Activated CD4-positive, alpha-beta T cell treated with anti-CD3 and anti-CD28 coated beads, Interleukin-2, amount 10 ng/mL, durations not matched to agents 24 days and 14 days (primary cell): ENCODE measurements at places on chromosomes 7 and 10. TPM values are rescaled to one million over a fixed set of nuclear protein-coding genes. Genes with fewer than 3 reads are reported as not detected.

GRCh38 chr7:31735991-31736982 is 49.3 kb downstream of the PPP1R17 start:
- peak; percentile 67 for DNase-seq

DNA sequence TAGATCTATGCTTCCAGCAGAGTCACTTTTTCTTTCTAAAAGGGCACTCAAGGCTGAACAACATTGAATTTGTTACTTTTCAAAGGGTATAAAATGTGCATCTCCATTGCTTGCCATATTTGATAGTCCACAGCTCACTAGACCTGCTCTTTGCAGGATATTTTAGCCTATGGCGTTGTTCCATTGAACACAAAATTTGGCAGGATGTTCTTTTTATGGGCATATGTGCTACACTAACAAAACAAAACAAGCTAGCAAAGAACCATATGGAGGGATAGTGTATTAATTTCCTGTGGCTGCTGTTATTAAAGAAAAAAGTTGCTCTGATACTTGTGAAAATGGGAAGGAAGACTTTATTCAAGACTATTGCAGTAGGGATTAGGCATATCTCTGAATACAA is 828.7 kb downstream of the TYW1 start:
- no peak for DNase-seq

- no peak for DNase-seq
Observed at GRCh38 chr7:44727937-44728262, 20.7 kb upstream of the ZMIZ2 start.

- DNase-seq, result no peak
Observed at GRCh38 chr7:151138153-151138851, 29.2 kb downstream of the GBX1 start.

GRCh38 chr7:144006029-144006691 is 6.0 kb downstream of the OR6B1 start:
- DNase-seq, result no peak

DNA sequence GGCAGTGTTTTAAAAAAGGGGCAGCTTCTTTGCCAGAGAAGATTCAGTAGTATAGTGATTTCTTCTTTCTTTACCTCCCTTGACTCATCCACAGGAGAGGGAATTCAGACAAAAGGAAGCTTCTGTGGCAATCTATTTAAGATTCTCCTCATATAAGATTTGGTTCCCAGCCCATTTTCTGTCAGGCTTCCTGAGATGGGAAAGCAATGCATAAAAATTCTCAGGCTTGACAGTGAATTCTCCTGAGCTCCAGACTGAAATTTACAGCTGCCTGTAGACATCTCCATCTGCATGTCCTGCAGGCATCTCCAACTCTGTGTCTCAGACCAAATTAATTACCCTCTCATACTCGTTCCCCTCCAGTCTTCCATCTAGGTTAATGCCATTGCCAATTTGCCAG is 72.8 kb downstream of the TSPAN12 start:
- peak; percentile 16 for DNase-seq

- no peak for DNase-seq
Observed at GRCh38 chr10:123269675-123270074, 115.5 kb downstream of the BUB3 start.

DNA sequence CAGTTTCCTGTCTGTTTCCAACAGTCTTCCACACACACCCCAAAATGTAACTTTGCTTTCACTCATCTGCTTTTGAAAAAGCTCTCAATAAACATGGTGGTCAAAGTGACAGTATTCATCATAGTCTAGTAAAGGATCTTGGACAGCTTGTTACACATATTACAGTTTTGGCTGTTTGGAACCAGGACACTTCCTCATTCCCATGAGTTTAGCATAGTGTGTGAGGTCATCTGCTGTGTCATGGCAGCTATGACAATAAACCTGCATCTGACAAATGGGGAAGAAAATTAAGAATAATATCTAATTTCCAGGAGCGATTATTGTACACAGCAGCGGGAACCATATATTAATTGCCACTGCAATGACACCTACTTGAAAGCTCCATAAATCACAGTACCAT is 184.3 kb upstream of the SLC26A5 start:
- DNase-seq, result no peak

DNA sequence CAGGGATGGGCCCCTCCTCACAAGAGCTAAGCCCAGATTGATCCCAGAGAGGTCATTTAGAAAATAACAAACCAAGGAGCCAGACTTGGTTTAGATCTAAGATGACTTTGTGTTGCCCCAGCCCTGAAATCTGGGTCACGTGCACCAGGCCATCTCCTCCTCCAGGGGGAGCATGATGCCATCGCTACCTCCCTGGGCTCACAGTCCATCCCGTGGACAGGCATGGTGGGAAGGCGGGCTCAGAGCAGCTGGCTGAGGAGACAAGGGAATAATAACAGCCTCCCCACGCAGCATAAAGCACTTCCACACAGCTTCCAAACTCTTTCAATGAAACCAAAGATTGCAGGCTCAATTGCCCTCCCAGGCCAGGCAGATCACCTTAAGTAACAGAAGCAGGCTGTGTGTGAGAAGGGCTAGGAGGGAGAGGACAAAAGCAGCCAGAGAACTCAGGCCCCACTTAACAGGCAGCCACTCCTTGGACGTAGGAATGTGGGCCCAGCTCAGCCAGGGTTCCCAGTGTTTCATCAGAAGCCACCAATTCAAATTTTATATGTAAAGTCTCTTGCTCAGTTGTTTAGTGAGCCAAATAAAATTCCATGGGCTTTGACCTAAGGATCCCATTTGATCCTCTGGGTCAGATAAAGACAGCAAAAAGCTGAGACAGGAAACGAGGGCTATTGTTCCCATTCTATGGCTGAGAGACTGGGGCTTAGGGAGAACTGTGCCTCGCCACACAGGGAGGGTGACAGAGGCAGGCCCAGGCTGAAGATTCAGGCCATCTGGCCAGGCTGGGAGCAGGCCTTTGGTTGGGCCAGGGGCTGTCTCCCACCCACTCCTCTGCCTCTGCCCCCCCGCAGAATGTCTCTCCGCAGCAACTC is 100.2 kb downstream of the COL13A1 start:
- DNase-seq, result peak; percentile 57

GRCh38 chr7:20861468-20861867 is 74.8 kb upstream of the SP8 start:
- peak; percentile 8 for DNase-seq

- DNase-seq, result peak; percentile 81
Observed at GRCh38 chr7:8134089-8134733, 127.8 kb downstream of the ICA1 start.

- DNase-seq, result no peak
Observed at GRCh38 chr7:152392254-152392653, 43.5 kb downstream of the KMT2C start.

DNA sequence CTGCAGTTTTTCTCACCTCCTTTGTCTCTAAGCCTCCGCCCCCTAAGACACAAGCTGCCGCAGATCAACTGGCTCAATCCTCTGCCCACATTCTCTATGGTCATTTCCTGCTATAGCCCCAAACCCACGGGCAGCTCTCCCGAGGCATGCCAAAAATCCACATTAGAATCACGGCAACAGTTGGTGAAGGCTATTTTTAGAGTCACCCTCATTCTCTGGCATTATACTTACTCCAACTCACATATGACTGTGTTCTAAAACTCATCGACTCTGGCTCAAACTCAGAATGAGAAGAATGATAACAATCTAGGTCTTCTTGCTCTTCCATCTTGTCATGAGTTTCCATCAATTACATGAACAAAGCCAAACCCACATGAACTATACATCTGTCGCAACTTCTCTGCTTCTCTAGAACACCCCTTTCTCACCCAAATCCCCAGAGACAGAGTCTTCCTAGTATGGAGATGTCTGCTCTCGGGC is 10.9 kb upstream of the KIAA1549 start:
- no peak for DNase-seq

AKR1E2 gene
- 6.6 and 7.9 TPM in 2 replicates for total RNA-seq

GRCh38 chr7:127034186-127034806 is 218.4 kb downstream of the GRM8 start:
- DNase-seq, result no peak

DNA sequence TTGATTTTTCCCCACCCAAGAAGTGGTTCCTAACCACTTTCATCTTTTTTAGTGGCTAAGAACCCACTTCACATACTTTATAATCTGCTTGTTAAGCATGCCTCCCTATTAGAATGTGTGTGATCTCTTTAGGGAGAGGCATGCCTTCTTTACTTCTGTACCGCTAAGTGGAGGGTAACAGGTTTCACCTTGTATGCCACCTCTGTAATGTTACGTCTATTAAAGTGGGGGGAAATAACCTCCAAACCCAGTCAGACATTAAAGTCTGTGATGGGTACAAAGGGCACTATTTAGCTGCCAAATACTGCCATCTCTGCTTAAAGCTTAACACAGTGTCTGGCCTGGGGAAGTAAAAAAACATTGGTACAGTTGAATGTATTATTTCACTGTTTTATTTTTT is 51.9 kb downstream of the EPC1 start:
- no peak for DNase-seq

DNA sequence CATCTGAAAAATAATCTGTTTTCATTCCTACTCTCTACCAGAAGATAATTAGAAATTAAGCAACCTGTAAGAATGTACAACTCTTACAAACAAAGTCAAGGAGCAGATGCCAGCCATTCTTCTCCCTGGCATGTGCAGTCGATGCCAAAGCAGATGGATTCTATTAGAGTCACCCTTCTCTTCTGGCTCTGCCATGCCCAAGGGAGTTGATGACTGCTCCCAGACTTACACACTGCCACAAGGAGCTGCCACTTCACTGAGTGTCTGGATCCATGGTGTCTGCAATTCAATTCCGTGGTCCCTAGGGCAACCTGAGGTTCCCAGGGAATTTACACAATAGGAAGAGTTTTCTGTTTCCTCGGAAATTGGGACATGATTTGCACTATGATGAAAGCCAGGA is 89.1 kb upstream of the IFRD1 start:
- no peak for DNase-seq

SLC26A3 gene
- total RNA-seq, result not detected in 2 replicates

DNA sequence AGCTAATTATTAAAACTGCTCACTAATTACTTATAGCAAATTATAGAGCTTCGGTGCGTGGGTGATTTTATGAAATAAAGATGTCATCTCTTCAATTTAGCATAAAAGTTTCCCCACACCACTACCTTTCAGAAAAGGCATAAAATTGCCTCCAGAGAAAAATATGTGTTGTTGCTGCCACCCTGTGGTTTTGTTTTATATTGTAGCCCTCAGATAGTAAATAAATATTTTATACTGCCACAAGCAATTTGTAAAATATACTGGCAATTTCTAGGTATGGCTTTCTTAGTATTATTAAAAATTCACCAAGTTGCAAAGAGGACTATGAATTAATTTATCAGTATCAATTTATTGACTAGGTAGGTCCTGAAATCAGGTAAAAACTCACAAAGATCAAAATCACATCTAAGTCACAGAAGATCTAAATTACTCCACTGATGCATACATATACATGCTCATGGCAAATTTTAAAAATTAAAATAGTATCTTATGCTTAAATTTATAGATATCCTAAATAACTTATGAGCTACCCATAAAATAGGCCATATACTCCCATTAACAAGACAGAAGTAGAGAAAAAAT is 26.5 kb downstream of the ASNS start:
- no peak for DNase-seq

- no peak for DNase-seq
Observed at GRCh38 chr10:20890491-20891337, 6.4 kb downstream of the NEBL start.

SLC26A5 gene
- total RNA-seq, result not detected in 2 replicates

- DNase-seq, result no peak
Observed at GRCh38 chr10:129969184-129969910, 5.3 kb upstream of the EBF3 start.

GCK gene
- total RNA-seq, result 1.7 and 2.0 TPM in 2 replicates
